ENCODE measurements at places on chromosomes 3 and 15.

GRCh38 chr3:154969366-154969765, 110.8 kb upstream of the MME start:
- DNase-seq: no peak

- DNase-seq: no peak
Measured at GRCh38 chr3:77380136-77380535, 340.2 kb downstream of the ROBO2 start.

DNA sequence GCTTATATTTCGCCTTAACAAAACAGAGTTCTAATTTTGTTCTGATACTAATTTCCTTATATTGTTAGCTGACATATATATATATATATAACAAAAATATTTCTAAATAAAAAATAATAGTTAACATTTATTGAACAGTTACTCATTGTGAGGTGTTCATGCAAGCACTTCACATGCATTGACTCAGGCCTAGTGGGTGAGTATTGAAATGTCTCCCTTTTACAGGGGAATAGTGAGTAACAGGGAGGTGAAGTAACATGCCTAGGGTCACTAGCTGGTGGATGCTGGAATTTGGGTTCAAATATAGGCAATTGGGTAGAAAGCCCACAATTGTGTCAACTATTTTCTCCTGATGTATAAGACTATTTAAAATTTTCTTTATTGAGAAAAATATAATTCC, 102.6 kb upstream of the ZPLD1 start:
- DNase-seq: no peak

DNA sequence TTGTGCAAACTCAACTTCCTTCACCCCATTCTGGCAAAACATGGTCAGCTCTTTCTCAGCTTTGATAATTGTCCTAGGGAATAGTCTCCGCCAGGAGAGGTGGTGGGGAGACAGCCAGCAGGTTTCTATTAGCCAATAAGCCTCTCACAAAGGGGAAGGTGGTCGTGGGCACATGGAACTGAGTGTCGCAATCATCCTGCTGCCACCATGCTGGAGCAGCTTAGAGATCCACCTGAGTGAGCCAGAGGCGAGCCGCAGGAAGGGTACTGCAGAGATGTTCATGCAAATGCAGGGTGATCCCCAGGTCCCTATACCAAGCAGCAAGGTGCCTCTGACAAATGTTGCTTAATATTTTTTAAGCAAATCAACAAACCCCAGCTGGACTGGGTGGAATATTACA, 182.8 kb downstream of the RORA start:
- DNase-seq: no peak

DNA sequence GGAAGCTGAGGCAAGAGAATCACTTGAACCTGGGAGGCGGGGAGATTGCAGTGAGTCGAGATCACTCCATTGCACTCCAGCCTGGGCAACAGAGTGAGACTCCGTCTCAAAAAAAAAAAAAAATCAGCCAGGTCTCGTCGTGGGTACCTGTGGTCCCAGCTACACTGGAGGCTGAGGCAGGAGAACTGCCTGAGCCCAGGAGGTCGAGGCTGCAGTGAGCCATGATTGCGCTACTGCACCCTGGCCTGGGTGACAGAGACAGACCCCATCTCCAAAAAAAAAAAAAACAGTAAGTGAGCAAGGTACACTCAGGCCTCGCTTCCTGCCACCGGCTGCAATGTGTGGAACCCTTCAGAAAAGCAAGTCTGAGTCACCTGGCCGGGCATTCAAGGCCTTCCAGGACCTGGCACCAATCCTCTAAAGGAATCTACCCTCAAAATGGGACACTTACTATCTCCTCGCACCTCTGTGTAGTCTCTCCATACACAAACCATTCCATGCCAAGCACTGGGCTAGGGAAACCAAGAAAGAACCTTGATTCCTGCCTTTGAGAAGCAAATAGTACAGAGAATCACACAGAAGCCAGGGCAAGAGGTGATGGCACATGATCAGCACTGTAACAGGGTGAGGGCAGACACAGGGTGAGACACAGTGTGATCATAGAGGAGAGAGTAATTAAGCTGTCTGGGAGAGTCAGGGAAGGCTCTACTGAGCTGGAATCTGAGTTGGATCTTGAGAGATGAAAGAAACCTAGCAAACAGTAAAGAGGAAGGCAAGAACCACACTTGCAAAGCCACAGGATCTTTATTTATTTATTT, 9.7 kb downstream of the SCAMP2 start:
- no peak for DNase-seq

GRCh38 chr15:25687689-25688088, 175.4 kb downstream of the ATP10A start:
- no peak for DNase-seq

DNA sequence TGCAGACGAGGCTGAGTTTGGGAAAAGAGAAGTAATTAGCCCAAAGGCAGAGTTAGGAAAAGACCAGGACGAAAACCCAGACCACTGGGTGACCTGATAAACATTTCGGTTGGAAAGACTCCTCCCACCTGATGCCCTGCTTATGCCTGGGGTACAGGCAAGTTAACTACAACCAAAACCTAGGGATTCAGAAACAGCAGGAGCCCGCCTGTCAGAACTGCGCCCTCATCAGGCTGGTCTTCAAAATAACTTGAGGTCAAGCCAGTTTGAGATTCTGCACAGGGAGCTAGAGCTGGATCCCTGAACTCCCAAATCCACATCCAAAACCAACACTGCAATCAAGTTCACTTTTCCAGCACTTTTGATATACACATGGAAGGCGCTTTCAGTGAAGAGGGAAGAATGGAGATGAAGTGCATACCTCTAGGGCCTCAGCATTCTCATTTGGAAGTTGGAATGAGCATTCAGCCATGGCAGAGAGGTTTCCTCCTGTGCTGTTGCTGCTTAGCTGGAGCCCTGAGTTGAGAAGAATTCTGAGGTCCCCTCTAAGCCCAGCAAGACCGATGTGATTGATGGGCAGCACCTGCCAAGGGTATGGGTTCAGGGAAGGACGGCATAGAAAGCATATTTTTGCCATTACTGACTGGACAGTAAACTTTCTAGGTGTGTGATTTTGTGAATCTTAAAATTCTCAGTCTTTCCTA, 11.6 kb downstream of the TSEN2 start:
- DNase-seq: no peak

DNA sequence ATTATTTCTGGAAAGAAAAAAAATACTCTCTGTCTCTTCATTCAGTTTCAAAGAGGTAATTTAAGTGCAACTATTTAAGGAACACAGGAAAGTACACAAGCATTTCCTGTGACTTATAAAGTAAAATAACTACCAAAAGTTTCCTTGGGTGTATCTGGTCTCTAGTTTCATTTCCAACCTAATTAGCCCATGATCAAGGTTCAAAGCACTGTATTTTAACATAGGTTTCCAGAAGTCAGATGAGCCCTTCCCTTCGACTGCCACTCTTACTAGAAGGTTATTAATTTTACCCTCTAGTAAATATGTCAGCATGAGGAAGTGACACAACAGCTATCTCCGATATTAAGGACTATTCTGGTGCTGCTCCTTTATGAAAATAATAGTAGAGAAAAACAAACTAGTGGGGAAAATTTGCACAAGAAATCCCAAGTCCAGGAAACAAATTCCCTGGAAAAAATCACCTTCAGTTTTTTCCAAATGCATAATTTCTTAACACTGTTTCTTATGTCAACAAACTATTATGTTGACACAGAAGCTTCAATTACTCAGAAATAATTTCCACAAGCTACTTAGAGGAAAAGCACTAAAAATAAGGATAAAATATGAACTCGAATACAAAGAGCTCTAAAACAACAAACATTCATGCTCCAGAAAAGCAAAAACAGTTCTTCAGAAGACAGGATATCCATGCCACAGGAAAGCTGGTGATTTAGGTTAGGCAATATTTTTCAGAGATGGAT, 35.3 kb downstream of the CCPG1 start:
- DNase-seq: no peak

GRCh38 chr3:128190501-128190900, 37.2 kb downstream of the EEFSEC start:
- DNase-seq: no peak

GRCh38 chr3:52254608-52255007, 9.0 kb downstream of the PPM1M start:
- no peak for DNase-seq

DNA sequence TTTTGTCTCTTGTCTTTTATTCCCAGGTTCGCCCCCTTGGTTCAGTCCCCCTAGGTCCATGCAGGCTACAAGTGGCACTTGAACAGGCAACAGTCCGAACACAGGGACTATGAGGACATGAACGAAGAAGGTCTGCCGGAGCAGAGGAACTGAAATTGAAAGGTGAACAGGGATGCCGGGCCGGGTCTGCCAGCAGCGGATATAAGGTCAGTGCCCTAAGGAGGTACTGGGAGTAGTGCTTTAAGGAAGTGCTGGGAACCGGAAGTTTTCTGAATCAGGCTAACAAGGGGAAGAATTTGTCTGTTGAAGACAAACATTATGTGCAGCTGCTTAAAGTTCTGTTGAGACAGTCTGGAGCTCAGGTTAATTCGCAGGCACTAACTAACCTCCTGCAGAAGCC, 46.8 kb downstream of the LSM3 start:
- no peak for DNase-seq

DNA sequence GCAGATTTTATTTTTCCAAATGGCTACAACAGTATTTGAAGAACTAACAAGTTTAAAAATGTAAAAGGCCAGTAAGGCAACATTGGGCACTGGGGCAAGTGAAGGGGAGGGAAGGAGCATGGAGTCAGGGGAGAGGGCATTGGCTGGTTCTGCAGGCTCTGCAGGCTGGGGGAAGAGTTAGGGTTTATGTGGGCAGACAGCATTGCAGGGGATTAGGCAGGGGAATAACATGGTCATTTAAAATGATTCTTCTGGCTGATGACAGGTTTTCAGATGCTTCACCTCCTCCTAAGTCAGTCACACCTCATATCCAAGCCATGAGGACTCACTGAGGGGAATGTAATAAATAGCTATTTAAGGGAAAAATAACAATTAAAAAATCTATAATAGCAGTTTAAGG, 52.6 kb downstream of the BTD start:
- no peak for DNase-seq

- no peak for DNase-seq
Measured at GRCh38 chr3:164004205-164004604, 1074.1 kb downstream of the SI start.

- no peak for DNase-seq
Measured at GRCh38 chr3:67866571-67866970, 212.2 kb upstream of the SUCLG2 start.

GRCh38 chr3:127064391-127065137, 81.6 kb downstream of the PLXNA1 start:
- DNase-seq: no peak

DNA sequence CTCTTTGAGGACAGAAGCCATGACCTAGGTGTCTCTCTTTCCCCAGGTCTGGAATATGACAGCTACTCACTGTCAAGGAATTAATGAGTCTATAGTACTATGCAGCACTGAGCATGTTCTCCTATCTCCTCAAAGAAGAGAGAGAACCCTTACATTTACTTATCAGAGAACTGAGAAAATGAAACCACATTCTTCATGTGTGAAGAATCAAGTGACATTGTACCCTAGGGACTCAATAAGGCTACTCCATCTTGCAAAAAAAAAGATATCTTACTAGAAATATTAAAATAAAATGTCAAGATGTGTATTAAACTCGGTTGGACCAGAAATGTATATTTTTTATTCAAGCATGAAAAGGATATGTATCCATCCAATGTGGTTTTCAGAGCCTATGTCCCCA, 133.2 kb upstream of the COL8A1 start:
- no peak for DNase-seq

DNA sequence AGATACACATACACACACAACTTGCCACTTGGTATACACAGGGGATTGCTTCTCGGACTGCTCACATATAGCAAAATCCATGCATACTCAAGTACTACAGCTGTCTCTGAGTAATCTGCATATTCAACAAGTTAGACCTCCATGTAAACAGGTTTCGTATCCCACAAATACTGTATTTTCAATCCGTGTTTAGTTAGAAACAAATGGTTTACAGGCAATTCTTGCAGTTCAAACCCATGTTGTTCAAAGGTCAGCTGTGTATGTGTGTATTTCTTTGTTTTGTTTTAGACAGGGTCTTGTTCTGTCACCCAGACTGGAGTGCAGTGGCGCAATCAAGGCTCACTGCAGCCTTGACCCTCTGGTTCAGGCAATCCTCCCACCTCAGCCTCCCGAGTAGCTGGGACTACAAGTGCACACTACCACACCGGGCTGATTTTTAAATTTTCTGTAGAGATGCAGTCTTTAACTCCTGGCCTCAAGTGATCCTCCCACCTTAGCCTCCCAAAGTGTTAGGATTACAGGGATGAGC, 248.8 kb downstream of the PCCB start:
- no peak for DNase-seq

- DNase-seq: no peak
Measured at GRCh38 chr15:26582840-26583239, 190.0 kb downstream of the GABRB3 start.

DNA sequence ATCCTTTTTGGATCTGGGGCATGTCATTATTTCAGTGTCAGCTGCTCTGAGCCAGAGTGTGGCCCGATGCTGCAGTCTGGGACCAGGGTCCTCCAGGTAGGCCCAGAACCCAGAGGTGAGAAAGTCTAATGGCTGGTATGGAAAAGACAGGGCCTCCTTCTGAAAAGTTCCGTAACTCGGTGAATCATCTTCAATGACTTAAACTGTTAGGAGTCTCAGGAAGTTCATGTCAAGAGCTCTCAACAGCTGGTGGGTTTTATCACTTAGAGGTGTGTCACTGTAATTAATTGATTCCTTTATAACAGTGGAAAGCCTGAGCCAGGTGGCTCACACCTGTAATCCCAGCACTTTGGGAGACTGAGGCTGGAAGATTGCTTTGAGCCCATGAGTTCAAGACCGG, 28.5 kb upstream of the PDE8A start:
- DNase-seq: no peak

GRCh38 chr15:23634181-23634580, 13.5 kb downstream of the MAGEL2 start:
- DNase-seq: no peak

DNA sequence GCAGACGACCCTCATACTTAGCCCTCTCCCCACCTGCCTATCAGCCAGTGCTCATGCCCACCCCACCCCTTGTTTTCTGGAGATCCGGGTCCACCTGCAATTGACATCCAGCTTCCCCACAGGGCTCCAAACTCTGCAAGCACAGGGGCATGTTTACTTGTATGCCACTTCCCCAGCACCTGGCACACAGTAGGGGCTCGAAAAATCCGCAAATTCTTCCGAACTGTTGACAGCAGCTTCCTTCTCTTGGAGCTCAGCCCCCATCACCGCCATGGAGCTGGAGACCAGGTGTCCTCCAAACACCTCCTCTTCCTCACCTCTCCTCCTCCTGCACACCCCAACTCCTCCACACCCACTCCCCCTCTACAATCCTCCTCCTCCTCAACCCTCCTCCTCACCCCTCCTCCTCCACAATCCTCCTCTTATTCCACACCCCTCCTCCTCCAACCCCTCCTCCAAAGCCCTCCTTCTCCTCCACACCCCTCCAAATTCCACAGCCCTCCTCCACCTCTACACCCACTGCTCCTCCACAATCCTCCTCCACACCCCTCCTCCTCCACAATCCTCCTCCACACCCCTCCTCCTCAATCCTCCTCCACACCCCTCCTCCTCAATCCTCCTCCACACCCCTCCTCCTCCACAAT, 70.4 kb upstream of the BLM start:
- no peak for DNase-seq
